HS-5 (cell line): ENCODE measurements at places on chromosomes 3 and 15.

GRCh38 chr3:173402656-173403055 is 5.1 kb downstream of the NLGN1 start:
- DNase-seq = no peak

GRCh38 chr3:38018296-38019266 is 10.9 kb downstream of the PLCD1 start:
- no peak for DNase-seq

- no peak for DNase-seq
Measured at GRCh38 chr3:189584645-189585044, 46.5 kb upstream of the TP63 start.

GRCh38 chr3:30294241-30294667 is 312.1 kb upstream of the TGFBR2 start:
- DNase-seq = no peak

GRCh38 chr3:71510510-71510909 is 73.0 kb downstream of the FOXP1 start:
- DNase-seq = no peak

DNA sequence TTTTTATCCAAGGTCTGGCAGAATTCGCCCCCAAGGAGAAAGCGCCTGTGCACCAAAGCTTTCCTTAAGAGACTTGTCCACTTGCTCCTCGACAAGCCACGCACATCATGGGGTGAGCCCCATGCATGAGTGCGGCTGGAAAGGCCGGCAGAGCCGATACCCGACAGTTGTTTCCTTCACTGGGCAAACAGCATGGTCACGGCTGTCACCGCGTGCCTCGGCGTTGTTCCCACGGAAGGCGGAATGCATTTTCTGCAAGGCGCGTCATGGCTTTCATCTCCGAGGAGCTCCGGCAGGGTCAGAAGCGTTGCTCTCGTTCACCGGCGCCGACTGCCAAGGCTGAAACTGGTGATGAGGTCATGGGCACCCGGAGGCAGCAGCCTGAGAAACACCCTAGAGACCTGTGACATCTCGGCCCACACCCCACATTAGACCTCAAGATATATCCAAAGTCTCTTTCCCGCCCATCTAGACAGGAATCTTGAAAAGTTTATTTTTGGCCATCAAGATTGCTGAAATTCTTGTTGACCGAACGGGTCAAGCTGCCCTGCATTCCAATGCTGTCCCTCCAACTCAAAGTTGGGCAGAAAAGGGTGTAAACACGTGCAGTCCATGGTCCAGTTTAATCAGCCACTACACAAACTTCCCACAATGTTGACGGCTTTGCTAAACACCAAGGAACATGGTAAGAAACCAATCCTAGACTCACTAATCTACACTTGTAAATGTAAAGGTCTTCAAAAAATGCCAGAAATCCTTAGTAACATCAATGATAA is 604 bp upstream of the TJP1 start:
- peak; percentile 49 for DNase-seq

DNA sequence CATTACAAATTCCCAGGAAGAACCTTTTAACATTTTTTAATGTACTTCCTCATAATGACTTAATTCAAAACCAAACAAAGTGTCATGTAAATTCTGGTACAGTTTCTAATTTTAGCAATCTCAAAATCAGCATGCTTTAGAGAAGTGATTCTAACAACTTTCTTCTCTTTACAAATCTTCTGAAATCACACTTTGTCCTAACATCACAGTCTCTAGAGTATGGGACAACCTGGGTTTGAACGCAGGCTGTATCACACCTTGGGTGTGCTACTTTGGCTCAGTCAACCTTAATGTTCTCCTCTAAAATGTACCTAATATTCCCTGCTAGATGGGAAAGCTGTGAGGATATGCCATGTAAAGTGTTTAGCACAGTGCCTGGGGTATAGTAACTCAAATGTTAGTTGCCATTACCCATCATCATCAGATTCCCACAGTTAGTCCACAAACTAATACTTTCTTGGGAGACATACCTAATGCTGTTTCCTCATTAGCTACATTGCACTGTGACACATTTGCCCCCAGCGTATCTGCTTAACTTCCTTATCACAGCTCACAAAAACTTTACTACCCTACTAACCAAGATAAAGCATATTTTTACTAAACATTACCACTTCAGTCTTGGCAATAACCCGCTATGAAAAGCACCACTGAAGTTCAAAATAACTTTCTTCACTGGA is 3.1 kb downstream of the TSPAN3 start:
- no peak for DNase-seq

DNA sequence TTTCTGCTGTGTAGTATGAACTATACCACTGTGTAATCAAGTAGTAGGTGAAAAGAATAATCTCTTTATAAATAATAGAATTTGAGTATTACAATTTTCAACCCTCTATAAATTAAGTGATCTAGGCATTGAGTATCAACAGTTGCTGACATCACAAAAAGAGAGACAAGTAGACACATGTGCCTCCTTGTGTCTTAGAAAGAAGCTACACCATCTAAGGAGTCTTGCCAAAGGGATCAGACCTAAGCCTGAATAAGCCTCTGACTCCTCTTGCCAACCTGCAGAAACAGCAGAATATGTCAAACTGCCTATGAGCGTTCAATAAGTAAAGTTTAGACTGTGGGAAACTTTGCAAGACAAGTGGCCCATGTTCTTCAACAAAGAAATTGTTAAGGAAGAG is 5.8 kb upstream of the MTMR10 start:
- no peak for DNase-seq

DNA sequence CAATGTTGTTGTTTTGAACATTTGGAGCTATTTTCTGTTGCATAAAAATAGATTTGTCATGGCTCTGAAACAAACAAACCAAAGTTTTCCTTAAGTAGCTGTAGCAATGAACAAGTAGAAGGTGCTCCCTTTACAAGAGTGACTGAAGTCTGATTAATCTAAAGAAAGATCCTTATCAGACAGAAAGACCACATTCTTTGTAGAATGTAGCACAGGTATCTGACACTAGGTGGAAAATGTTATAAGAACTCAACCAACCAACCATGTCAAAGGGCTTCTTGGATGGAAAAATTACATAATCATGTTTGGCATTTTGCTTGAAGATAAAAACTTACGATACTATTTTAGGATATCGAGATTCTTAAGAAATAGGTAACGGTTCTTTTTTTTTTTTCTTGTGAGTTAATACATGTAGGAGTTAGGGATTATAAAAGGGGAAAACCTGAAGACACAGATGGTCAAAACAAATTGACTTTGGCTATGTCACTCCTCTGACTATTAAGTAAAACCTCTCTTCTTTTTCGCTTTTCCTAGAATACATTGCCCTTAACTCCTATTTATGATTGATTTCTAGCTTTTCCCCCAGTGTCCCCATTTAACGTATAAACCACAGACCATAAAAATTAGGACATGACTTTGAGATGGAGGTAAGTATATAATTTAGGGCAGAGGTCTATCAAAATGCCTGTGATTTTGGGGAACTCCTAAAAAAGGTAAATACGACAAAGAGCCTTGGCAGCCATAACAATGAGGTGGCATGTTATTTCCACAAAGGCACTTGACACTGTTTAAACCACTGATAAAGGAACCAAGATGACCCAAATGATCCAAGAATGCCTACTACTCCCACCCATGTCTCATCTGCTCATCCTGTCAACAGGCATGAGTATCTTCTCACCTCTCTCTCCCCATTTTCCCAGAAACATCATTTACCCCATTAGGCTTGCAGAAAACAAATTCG is 72.0 kb downstream of the CCR4 start:
- DNase-seq = no peak

- peak; percentile 49 for DNase-seq
Measured at GRCh38 chr3:185498503-185499396, at the start of gene TMEM41A. TMEM41A (minus strand) TSS chr3:185499035; CDS start chr3:185498961, 74 bp downstream.

GRCh38 chr3:9247361-9247940 is 2.0 kb downstream of the SRGAP3 start:
- no peak for DNase-seq

DNA sequence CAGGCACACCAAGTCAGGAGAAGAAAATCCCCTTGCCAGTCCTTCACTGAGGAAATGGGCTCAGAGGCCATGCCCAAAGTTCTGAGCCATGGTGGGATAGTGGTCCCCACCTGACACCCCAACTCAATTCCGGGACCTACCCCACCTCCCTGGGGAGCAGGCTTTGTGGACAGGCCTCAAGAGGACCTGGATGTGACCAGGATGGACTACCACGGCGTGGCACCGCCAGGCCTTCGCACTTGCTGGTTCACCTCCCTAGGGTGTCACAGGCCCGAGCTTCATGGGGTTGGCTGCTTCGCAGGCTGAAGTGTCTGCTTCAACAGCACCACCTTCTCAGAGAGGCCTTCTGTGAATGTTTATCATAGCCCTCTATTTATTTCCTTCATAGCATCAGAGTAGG is 31.7 kb downstream of the POC1A start:
- no peak for DNase-seq

DNA sequence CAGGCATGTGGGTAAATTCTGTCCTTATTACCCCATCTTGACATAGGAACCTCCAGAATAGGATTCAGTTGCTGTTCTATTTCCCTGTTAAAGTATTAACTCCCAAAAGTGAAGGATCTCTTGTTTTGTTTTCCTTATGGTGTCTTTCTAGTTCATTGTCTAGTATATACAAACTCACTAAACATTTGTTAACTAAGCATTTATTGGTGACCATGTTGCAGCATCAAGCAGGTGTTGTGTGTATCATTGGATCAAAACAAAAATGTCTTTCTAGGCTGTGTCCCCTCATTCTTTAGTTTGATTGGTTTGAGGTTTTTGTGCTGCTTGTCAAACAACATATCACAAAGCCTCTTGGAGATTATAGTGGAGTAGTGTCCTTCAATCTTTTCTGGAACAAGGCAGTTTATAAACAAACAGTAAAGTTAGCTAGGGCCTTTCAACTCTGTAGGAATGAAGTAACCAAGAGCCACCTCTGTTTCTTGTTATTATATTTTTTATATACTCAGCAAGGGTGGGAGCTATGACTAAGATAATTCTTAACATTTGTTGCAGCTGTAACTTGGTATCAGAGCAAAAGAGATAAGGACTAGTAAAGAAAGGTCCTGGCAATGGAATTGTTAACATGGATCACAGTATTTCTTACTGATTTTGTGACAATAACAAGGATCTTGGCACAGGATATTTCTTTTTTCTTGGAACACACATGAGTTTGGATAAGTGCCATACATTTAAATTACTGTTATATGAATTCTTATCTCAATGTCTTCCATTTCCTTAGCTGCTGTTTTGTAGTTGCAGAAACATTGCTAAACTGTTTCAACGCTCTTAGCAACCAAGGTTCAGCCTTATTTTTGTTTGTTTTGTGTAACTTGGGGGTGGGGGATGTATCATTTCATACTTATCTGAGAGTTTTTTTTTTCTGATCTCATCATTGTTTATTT is 49.3 kb downstream of the TMOD3 start:
- DNase-seq = no peak

- no peak for DNase-seq
Measured at GRCh38 chr3:193987186-193987585, 148.8 kb upstream of the HES1 start.

DNA sequence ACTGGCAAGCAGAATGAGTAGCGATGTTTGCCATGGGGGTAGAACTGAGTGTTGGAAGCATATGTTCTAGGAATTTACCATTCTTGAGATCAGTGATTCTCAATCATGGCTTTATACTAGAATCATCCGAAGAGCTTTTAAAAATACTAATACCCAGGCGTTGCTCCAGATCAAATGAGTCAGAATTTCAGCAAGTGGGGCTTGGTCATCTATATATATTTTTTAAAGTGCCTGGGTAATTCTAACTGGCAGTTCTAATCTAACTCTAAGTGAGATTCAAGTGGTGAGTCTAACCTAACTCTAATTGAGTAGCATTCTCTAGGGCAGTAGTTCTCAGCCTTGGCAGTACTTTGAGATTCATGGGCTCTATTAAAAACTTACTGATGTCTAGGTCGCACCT is 20.8 kb downstream of the TM4SF1 start:
- DNase-seq = no peak

DNA sequence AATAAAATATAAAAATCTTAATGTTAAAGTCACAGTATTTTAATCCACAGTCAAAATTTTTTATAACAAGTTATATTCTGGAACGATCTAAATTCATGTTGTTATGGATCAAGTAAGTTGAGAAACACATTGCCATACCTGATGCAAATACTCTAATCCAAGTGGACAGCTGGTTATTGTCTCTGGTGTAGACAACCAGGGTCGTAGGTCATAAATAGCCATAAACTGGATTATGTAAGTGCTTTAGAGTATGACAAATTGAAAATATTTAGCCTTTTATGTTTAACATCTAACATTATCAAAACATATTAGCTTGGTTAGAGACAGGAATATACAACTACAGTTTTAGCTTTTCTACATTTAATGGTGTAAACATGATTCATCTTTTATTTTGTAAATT is 53.0 kb downstream of the PLSCR2 start:
- no peak for DNase-seq

DNA sequence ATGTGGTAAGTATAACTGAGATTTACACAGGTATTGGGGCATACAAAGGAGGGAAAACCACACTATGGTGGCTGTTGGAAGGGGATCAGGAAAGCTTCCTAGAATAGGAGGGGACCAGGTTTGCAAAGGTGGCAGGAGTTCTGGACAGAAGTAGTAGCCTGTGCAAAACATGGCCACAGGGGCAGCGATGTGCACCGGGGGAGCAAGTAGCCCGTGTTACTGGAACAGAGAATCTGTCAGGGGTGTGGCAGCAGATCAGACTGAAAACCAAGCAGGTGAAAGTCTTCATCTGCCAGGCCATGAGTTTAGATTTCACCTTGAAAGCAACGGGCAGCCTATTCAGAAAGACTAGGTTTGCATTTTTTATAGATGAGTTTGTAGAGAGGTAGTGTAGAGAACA is 182.3 kb upstream of the LPP start:
- no peak for DNase-seq

DNA sequence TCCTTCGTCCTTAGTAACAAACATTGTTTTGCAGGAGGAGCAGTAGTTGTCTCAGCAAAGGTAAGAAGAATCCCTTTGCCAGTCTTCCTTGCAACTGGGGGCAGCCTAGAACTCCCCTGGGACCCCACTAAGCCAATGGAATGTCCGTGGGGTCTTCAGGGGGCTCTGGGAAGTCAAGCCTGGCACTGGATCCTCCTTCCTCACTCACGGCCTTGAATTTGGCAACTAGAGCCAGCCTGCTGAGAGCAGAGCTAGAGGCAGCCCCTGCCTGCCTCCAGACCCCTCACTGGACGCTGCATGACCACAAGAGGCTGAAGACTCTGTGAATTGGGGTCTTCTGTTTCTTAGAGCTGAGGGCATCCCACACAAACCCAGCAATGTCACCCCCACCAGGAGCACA is 18.6 kb upstream of the PRR23E start:
- no peak for DNase-seq

- DNase-seq = peak; percentile 64
Measured at GRCh38 chr15:60660290-60661051, 181.5 kb upstream of the ICE2 start.

- peak; percentile 32 for DNase-seq
Measured at GRCh38 chr3:144677103-144677502, 705.5 kb downstream of the DIPK2A start.

- no peak for DNase-seq
Measured at GRCh38 chr3:45407600-45407999, 19.2 kb downstream of the LARS2 start.

- DNase-seq = no peak
Measured at GRCh38 chr3:170012683-170013400, 25.0 kb upstream of the GPR160 start.
